Endodermal cell (in vitro differentiated cells): ENCODE measurements at places on chromosomes 1 and 21. TPM values are rescaled to one million over a fixed set of nuclear protein-coding genes. Genes with fewer than 3 reads are reported as not detected.

HCN3 gene
- total RNA-seq: 5.6 to 9.8 TPM (median 9.2 TPM) in 3 replicates

OLFM3 gene
- total RNA-seq: 0.15 to 0.33 TPM in 2 of 3 replicates, not detected in the other

IVL gene
- total RNA-seq: not detected in 3 replicates

STIL gene
- total RNA-seq: 32.0 and 39.3 TPM in 2 replicates

SAMD11 gene
- 112 and 156 TPM in 2 replicates for total RNA-seq

USP16 gene
- total RNA-seq: 22.0 and 22.5 TPM in 2 replicates

AADACL3 gene
- 0.24 and 0.43 TPM in 2 replicates for total RNA-seq

SPSB1 gene
- total RNA-seq: 10.3 to 26.9 TPM (median 25.2 TPM) in 3 replicates

DNA sequence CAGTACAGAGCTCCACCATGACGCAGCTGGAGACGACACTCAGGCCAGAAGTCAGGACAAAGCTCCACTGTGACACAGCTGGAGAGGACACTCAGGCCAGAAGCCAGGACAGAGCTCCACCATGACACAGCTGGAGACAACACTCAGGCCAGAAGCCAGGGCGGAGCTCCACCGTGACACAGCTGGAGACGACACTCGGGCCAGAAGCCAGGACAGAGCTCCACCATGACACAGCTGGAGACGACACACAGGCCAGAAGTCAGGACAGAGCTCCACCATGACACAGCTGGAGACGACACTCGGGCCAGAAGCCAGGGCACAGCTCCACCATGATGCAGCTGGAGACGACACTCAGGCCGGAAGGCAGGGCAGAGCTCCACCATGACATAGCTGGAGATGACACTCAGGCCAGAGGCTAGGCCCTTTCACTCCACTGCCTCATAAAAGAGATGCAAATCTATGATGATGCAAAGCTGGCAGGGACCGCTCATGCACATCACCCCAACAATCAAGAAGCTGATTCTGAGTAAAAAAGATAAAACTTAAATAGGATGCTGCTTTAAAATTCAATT lies 13.6 kb upstream of the OR2B11 start:
- DNase-seq: no peak

DNA sequence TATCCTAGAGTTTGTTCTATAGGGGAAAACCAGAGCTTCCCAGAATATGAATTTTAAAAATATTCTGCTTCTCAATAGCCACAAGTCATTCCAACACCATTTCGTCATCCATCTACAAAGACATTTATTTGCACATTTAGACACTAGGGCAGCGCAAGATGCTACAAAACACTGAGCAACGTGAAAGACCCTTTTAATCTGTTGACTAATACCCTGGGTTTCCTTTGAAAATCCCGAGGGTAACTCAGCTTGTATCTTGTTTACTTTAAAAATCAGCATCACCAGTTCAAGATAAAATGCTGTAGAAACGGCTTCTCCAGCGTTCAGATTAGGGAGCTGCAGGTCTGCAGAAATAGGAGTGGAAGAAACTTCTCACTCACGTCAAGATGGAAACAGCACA lies 13.5 kb downstream of the PDPN start:
- no peak for DNase-seq

DNA sequence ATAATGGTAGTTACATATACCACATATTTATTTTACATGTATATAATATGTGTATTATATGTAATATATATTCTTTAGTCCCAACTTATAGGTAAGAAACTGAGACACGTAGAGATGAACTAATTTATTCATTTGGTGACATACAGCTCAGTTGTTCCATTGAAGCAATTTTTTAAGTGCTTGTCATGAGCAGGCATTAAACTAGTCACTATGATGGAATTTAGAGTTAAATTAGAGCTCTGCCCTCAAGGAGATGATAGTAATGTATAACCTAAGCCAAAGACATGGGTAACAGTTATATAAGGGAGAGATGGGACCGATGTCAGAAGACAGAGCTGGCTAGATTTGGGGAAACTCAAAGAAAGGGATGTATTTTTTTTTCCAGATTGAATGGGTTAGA lies 83.0 kb downstream of the ST6GALNAC5 start:
- DNase-seq: no peak

DNA sequence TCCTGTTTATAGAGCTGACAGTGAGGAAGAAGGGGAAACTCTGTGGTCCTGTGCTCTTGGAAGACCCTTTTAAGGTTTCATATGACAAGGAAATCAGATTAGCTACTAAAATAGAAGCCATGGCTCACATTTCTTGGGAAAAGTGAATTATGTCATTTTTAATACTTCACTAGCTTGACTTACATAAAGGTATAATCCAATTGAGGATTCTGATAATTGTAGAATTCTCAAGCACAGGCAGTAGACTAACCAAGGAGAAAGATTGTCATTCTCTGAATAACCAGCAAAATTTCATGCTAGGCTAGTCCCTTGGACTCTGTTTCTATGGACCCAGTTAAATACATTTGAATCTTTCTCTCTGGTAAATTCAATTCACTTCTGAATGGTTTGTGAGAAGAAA lies 613.0 kb upstream of the BEND5 start:
- no peak for DNase-seq

- DNase-seq: no peak
Observed at GRCh38 chr21:39632796-39633442, 20.2 kb downstream of the B3GALT5 start.

DNA sequence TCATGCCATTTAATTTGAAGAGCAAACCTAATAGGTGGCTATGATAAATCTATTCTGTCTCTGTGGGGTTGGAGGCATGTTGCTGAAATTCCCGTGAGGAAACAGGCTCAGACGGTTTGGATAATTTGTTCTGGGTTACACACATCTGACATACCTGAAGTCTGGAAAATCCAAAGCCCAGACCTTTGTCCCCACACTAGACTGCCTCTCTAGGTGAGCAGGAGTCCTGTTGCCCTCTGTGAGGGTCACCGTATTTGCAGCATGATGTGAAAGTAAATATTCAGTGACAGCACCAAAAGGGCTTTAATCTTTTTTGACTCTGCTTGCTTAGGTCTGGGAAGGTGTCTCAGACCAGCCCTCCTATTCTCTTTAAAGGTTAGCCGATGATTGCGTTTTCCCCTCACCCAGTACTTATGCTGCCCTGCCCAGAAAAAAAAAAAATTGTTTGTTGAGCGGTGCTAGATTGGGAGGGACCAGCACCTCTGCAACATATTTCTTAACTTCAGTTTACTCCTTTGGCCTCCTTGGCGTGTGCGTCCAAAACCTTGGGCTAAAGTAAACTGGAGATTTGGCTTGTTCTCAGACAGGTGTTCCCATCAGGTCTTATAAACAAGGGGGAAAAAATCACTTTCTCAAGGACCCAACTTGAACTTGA lies 67.0 kb downstream of the CACHD1 start:
- no peak for DNase-seq
